Neural crest cell (in vitro differentiated cells): ENCODE measurements at places on chromosomes 2 and 18. TPM values are rescaled to one million over a fixed set of nuclear protein-coding genes. Genes with fewer than 3 reads are reported as not detected.

Gene INPP5D
- total RNA-seq = 0.28 and 0.30 TPM in 2 replicates

Gene LOXL3
- total RNA-seq = 28.3 and 30.2 TPM in 2 replicates

Gene SLC23A3
- 0.34 and 1.5 TPM in 2 replicates for total RNA-seq

Gene BOK
- 6.9 and 8.7 TPM in 2 replicates for total RNA-seq

Gene TCF7L1
- total RNA-seq = 40.3 and 41.8 TPM in 2 replicates

Gene POTEJ
- not detected in 2 replicates for total RNA-seq

Gene REEP1
- total RNA-seq = 12.0 and 12.3 TPM in 2 replicates

Gene CCDC102B
- 6.5 and 7.5 TPM in 2 replicates for total RNA-seq

Gene HOXD10
- total RNA-seq = not detected in 2 replicates

Gene WBP1
- 86.7 and 89.7 TPM in 2 replicates for total RNA-seq

DNA sequence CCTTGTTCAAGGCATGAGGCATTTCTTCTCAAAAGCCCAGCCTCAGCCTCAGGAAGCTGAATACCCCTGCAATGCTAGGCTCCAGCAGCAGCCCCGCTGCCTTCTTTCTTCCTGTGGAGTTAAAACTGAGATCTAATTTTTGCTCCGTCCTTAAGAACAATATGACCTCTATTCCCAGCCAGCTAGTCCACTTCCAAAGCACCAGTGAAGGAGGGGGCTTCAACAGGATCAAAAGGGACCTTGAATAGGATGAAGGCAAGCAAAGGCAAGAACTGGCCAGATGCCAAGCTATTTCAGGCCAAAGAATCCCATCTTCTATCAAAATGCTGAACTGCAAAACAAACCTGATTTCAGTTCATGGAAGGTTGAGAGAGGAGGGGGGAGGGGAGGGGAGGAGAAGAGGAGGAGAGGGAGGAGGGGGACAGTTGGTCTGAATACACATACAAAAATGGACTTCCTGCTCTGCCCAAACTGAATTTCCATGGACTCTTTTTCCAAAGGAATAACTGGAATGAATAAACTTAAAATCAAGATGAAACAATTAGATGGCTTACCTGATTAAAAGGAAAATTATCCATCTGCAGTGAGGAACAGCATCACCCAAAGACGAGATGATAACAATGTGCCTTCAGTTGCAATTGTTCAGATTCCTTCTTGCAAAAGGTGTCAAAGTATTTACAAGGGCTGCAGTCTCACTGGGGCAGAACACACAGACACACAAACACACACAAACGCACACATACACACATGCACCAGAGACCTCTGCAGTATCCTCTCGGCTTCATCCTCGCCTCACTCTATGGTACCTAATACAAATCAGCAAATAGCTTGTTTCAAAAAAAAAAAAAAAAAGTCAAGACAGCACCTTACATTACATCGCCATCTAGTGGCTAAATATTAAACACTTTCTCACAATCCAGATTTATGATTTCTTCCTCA lies at the start of gene SCN1A:
SCN1A (minus strand) TSS at position 804 of the 939 bp plus-strand sequence. CDS start 54,399 bp downstream, outside the sequence.
- DNase-seq = peak; percentile 28

DNA sequence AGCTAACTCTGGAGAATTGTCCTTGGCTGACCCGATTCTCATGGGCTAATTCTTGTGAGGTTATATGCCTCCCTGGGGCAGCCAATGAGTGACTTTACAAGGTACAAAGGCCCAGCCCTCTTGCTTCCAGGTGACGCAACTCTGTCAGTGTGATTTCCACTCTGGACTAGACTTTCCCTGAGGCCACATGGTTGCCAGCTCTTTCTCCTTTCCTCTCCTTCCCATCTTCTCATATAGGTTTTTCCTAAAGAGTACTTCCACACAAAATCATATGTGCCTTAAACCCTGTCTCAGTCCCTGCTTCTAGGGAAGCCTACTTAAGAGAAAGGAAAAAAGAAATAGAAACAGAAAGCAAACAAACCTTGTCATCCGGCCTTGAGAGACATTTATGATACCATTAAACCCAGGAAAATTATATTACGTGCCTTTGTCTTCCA lies 226.2 kb upstream of the ZSWIM2 start:
- no peak for DNase-seq

GRCh38 chr2:168663993-168664392 lies 138.4 kb upstream of the NOSTRIN start:
- DNase-seq = no peak

DNA sequence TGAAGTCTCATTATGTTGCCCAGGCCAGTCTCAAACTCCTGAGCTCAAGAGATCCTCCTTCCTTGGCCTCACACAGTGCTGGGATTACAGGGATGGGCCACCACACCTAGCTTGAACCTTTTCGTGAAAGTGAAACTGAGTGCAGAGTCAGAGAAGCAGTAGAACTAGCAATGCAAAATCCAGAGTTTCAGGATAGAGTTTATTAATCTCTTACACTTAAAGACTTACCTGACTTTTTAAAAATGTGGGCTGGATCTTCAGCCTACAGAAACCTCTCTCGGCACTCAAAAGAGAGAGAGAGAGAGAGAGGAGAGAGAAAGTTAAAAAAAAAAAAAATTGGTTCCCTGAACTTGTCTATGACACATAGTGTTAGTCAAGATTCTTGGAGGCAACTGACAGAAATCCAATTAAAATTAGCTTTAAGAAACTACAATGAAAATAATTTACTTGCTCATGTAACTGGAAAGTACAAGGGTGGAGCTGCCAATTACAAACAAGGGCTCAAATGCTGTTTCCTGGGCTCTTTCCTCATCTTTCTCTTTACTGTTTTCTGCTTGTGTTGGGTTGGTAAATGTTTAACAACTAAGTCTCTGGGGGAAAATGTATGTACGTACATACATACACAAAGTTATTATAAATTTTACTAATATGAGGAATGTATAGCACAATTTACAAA lies 98.1 kb upstream of the CERS6 start:
- DNase-seq = no peak

GRCh38 chr2:234098681-234099080 lies 48.2 kb downstream of the SPP2 start:
- no peak for DNase-seq

- DNase-seq = no peak
Observed at GRCh38 chr2:240954436-240955305, 43.7 kb upstream of the SNED1 start.

DNA sequence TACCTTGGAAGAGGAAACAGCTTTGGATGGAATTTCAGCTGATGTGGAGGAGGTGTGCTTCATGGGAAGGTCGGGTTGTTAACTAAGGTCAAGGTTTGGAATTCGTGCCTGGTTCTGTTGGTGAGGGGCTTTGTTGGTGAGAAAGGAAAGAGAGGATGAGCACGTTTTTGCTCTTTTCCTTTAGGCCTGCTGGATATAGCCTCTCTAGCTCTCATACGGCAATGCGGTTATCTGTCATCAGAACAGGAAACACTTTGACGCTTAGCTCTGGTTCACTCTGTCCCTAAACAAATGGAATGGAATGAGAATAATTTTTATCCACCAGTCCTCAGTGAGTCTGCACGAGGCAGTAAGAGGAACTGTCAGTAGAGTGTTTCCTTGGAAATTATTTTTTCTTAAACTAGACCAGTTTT lies 169.7 kb upstream of the NOSTRIN start:
- no peak for DNase-seq

- no peak for DNase-seq
Observed at GRCh38 chr2:26886736-26887135, 38.8 kb downstream of the DPYSL5 start.

DNA sequence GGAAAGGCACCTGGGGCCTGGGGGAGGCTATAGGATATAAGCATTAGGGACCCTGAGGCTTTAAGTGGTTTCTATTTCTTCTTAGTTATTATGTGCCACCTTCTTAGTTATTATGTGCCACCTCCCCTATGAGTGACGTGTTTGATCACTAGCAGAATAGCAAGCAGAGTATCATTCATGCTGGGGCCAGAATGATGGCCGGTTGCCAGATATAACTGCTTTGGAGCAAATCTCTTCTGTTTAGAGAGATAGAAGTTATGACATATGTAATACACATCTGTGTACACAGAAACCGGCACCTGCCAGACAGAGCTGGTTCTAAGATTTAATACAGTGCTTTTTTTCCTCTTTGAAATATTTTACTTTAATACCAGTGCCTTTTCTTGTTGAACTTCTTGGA lies 29.4 kb downstream of the LIPG start:
- DNase-seq = no peak
